Posterior vena cava (tissue), 2 donors: ENCODE measurements at places on chromosomes 5 and 9. TPM values are rescaled to one million over a fixed set of nuclear protein-coding genes. Genes with fewer than 3 reads are reported as not detected.

LPAR1 gene
- 146 TPM for total RNA-seq

PLPP7 gene
- 9.8 TPM for total RNA-seq

ADAMTS13 gene
- total RNA-seq: 1.8 TPM

DNA sequence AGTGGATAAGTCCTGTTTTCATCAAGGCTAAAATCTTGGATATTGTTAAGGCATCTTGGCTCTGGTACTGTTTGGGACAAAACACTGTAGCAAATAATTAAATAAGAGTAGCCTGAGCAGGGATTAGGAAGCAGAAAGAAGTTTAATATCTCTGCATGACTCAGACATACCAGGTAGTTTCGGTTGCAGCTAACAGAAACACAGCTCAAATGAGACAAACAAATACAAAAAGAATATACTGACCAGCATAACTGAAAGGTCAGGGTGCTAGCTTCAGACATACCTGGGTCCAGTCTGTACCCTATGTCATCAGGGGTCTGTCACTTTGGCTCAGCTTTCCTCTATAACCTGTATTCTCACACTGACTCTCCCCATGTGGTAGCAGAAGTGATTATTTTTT, 156.4 kb upstream of the MAP3K1 start:
- DNase-seq: no peak

DNA sequence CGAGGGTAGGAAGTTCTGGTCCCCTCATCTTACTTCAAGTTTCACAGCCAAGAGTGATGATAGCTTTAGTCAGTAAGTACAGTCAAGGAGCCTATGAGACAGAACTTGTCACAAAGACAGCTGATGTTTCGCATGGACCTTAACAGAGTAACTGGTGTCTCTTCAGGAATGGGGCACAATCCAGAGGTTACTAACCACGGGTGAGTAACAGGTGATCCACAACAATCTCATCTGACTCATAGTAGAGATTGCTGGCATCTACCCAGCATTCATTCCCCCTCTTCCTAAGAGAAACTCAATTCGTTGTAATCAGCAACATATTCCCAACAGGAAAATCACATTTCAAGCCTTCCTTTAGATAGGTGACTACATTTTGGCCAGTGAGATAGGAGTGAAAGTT, 126.7 kb downstream of the SNX18 start:
- DNase-seq: no peak

CDH12 gene
- total RNA-seq: not detected

DNA sequence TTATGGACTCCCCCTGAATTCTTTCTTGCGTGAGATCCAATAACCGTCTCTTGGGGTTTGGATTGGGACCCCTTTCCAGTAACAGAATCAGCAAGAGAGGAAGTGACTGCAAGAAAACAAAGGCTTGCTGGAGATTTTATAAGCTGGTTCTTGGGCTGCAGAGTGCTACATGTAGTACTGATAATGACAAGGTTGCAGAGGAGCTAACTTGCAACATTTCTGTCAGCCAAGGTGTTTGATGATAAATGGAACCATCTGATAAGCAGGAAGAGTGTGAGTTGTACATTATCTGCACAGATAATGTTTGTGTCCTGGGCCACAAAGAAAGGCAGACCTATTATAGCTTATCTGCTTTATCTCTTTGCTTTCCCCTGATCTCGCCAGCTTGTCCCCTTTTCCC, 37.1 kb downstream of the DNAJB5 start:
- DNase-seq: no peak

TNFSF8 gene
- total RNA-seq: 3.0 TPM

GRCh38 chr9:21398955-21399489, 9.9 kb upstream of the IFNA8 start:
- no peak for DNase-seq

PCDHGA6 gene
- total RNA-seq: 7.9 TPM

TYRP1 gene
- 0.28 TPM for total RNA-seq

- no peak for DNase-seq
Measured at GRCh38 chr5:80686757-80687156, 32.0 kb upstream of the DHFR start.

GRCh38 chr5:133844836-133845235, 123.6 kb downstream of the C5orf15 start:
- no peak for DNase-seq

DNA sequence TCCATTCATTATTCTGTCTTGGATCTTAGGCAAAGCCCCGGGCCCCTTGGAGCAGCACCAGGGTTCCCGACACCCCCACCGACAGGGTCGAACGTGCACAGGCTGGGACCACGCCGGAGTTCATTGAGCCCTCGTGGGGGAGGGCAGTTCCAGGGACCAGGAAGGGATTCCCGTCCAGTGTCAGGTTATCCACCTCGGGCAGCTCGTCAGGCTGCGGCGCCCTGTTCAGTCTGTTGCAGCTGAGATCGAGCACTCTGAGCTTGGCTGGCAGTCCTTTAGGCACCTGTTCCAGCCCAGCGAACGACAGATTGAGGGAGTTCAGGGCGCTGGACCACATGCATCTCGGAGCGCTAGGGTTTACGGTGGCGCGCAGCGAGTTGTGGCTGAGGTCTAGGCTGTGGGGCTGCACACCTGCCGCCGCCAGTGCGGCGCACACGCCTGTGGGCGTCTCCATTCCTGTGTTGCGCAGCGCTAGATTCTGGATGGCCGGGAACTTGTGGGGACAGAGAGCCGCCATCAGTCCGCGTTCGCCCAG, 1.1 kb downstream of the CD14 start:
- no peak for DNase-seq

DNA sequence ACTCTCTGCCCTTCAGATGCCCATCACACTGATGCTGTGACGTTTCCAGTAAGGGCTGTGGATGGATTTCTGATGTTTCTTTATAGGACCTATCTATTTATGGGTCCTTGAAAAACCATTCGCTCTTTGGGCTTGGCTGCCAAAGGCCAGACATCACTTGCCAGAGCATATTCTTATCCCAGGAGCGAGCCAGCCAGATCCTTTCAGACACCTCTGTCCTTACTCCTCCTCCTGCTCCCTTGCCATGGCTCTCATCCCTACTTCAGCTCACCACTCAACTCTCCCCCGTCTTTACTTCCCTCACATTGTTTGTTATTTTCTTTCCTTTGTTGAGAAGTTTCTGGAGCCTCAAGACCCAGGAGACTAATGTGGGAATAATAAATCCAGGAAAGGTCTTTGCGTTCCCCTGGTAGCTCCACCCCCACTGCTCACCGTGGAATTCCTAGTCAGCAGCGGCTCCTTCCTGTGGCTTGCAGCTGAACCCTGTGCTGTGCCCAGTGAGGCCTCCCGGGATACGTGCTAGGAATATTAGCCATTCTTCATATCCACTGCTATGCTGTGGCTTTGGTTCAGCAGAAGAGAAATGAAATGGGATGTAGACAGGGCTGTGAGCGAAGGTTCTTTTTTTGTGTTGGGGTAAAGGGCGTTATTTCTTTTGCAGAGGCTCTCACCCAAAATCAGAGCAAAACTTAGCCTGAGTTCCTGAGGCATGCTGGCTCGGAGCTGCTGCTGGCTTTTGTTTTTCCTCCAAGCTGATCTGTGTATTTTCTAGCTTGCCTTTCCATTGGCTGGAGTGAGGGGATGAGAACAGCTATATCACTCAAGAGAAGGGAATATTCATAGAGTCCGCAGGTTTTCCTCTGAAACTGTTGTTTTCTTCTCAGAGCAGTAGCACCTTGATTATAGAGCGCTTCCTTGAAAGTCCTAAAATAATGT, 171.1 kb downstream of the SAXO1 start:
- peak; percentile 89 for DNase-seq

GRCh38 chr5:119016125-119016774, 27.9 kb upstream of the DTWD2 start:
- DNase-seq: no peak

DNA sequence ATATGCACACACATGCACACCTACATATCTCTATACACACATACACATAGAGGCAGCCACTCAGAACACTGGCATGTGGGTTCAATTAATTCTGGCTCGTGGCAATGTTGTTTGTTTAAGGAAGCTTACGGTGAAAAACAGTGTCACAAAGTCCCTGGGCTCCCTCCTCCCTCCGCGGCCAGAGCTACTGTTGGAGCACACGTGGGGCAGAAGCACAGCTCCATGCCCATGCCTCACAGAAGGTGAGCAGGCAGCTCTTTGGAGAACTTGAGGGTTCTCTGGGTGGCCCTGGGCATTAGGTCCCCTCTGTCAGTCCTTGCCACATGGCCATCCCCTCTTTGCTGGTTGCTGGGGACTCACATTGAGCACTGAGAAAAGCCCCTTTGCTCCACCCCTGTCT, 107.5 kb downstream of the GADD45G start:
- no peak for DNase-seq

S1PR3 gene
- 90.5 TPM for total RNA-seq

ZNF354C gene
- total RNA-seq: 6.7 TPM

DNA sequence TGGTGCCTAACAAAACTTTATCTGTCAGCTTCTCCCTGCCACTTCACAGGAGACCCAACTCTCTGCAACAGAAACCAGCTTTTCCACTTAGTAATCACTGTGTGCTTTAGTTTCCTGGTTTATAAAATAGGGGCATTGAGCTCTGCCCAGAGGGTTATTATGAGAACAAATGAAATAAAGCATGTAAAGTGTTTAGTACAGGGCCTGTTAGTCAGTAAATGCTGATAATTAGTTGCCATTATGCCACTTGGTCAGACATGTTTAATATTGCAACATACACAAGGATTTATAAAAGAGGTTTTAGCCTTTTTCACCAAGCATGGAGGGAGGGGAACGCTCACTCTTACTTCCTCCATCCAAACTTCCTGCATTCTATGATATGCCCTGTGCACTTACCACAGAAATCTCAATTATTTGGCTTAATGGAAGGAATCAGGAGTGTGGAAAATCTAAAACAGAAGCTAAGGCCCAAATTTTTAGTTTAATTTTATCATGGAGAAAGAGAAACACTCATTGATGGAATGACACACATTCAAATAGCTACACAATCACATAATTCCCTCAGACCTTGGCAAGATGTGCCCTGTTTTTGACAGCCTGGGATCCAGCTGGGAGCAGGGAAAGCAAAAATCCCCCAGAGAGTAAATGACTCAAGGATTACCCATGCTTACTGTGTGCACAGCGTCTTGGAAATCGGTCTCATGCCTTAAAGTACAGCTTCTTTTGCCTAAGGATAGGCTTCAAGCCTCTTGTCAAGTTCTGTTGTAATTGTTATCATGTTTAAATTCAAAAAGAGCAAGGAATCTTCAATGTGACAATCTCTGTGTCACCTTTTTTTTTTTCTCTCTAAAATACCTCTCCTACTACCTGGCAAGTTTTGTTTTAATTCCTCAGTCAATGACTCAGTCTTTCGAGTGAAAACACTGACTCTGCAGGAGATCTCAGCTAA, 34.0 kb downstream of the ZNF474 start:
- peak; percentile 73 for DNase-seq

DNA sequence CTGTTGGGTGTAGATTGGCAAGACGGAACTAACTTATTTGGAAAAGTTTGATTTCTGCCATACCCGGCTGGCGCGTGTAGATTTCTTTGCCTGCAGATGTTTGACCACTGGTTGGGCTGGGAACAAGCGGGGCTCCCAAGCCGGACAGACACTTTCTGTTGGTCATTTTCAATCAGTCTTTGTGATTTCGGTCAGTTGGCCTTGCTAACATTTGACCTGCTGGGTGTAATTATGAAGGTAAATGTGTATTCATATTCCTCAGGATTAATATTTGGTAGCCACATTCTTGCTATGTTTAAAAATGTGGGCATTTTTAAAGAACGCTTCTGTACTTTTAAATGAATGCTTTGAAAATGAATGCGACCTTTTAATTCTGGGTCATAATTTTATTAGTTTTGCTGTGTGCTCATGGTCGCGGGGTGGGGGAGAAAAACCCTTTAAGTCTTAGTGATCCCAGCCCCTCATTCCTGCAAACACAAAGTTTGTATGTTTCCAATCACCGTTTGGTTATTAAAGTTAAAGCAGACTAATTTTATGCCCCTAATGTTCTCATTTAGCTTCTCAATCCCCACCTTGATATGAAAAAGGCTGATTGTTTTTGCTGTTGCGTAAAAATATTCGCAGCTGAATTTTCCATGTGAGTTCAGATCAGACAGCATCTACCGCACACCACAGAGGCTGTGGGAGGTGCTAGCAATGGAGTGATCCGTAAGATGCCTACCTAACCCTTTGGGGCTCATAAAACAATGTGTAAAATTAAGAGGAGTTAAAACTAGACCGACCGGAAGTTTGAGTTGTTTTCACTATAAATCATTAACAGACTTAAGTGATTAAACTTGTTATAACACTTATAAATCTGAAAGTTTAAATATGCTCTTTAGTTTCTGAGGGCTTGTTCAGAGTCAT, 1.5 kb downstream of the RASGRF2 start:
- no peak for DNase-seq

TAS2R1 gene
- not detected for total RNA-seq

DNA sequence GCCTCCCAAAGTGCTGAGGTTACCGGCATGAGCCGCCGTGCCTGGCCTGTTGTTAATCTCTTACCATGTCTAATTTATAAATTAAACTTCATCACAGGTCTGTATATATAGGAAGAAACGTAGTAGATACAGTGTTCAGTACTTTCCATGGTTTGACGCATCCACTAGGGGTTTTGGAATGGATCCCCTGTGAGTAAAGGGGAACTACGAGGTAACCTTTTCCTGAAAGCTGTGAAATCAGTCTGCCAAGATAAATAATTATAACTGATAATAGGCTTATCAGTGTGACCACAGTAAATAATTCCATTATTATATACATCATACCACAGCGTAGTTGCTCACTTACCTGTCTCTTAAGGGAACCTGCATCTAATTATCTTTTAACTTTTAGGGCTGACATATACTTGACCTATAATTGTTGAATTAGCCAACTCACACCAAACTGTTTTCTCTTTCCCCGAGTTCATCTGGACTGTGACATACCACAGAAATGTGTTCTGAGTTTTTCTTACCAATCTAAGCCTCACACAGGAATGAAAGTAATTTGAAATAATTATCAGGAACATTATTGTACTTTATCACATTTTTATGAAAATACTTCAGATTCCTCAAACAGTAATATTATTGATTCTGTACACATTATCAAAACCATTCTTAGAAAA, 42.9 kb downstream of the DAPK1 start:
- DNase-seq: no peak

ACOT12 gene
- not detected for total RNA-seq
